ENCODE measurements at places on chromosomes 12 and 14. TPM values are rescaled to one million over a fixed set of nuclear protein-coding genes. Genes with fewer than 3 reads are reported as not detected.

Gene CD4
- total RNA-seq: 14.1 TPM

Gene SRGAP1
- total RNA-seq: 0.07 TPM

Gene AKAP6
- total RNA-seq: 1.4 TPM

Gene HNF1A
- not detected for total RNA-seq

Gene TAS2R19
- total RNA-seq: 1.4 TPM

Gene CRACR2A
- 24.7 TPM for total RNA-seq

Gene TBX3
- total RNA-seq: not detected

Gene DTX1
- total RNA-seq: 2.9 TPM

Gene LALBA
- total RNA-seq: not detected

Gene KRT4
- 0.11 TPM for total RNA-seq

DNA sequence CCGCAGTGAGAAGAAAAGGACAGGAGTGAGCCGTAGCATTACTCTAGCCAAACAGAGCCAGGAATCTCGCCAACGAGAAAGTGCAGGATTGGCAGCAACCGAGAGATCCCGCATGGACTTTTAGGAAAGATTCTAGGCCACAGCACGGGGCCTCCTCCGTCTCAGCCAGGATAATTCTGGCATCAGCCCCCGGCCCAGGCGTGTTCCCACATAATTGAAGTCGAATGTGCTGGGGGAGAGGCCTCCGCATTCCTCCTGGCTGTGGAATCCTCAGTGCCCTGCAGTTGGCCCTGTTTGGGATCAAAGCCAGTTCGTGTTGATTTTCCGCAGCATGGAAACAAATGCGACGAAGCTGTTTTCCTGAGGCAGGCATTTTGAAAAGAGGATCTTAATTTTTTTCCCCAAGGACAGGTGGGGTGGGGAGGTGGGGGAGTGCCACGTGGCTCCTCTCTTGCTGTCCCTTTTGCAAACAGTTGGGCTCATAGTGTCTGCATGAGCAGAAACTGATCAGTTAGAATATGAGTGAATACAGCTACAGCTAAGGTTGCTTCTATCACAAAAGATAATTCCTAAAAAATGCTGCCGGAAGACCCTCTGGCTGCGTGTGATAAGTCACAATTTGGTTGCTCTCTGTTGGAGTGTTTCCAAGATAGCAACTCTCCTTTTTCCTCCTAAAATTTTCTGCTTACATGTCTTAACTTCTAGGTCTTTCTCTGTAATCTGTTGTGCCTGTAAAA, 37.3 kb upstream of the ATXN2 start:
- peaks cover 4% of the 10 kb centered on the region for H3K36me3 ChIP-seq
- peaks cover 2% of the 10 kb centered on the region for H3K4me1 ChIP-seq
- no peak overlapping the region for H3K27ac ChIP-seq
- no peak for DNase-seq
- H3K4me3 ChIP-seq: no peak overlapping the region
- no peaks in the 10 kb centered on the region for H3K27me3 ChIP-seq

GRCh38 chr12:43029971-43030370, 440.4 kb upstream of the PRICKLE1 start:
- no peak for DNase-seq
- H3K27ac ChIP-seq: no peak overlapping the region
- no peak overlapping the region for H3K4me3 ChIP-seq
- H3K36me3 ChIP-seq: no peaks in the 10 kb centered on the region

DNA sequence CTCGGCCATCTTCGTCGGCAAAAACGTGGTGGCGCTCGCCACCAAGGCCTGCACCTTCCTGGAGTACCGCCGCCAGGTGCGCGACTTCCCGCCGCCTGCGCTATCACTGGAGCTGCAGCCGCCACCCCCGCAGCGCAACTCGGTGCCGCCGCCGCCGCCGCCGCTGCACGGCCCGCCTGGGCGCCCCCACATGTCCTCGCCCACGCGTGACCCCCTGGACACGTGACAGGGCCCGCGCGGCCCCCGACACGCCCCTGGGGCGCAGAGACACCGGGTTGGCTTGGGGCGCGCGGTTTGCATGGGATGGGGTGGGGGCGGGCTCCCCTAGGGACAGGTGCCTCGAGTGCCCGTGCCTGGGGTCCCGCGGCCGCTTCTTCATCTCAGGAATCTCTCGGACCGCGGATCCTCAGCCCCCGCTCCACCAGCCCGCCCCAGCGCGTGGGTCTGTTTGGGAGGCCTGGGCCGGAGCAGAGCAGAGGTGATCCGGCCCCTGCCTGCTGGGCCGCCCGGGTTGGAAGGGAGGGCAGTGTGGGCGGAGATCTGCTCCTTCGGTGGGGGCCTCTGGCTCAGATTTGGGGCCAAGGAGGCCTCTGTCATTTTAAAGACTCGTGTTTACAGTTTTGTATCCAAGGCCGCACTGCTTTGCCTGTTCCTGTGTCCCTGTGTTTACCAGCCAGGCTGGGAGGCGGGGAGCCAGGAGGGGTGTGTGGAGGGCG, 3.3 kb downstream of the TMEM121 start:
- H3K4me1 ChIP-seq: peaks cover 17% of the 10 kb centered on the region
- peak overlapping the region; percentile 83 for H3K4me3 ChIP-seq
- H3K27me3 ChIP-seq: no peaks in the 10 kb centered on the region
- peak overlapping the region; percentile 93 for H3K27ac ChIP-seq
- H3K36me3 ChIP-seq: peaks cover 10% of the 10 kb centered on the region
- DNase-seq: peak; percentile 70

DNA sequence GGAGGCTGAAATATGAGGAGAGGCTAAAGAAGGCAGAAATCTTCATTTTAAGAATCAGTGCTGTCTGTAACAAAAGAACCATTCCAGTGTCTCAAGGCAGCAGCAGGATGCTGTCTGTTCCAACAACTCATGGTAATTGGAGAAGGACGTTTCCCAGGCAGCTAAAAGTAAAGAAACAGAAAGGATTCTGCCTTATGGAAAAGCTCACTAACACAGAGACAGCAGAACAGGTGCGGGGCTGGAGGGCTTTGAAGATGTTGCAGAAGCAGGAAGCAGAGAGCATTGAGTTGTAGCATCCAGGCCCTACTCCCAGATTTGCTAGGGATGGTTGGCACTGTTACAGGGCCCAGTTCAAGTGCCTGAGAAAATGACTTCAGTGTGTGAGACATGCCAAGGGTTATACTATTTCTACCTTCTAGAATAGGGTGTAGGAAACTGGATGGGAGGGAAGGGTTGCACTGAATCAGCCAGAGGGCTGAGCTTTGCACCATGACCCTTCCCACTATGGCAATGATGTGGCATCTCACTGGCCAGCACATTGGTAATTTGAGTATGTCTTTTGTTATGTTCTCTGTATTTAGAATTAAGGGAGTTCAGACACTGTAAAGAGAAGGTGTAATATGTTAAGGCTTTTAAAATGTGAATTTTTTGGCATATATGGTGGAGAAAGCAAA, 160.0 kb upstream of the FBXO33 start:
- no peaks in the 10 kb centered on the region for H3K27me3 ChIP-seq
- H3K4me1 ChIP-seq: no peaks in the 10 kb centered on the region
- H3K27ac ChIP-seq: no peak overlapping the region

DNA sequence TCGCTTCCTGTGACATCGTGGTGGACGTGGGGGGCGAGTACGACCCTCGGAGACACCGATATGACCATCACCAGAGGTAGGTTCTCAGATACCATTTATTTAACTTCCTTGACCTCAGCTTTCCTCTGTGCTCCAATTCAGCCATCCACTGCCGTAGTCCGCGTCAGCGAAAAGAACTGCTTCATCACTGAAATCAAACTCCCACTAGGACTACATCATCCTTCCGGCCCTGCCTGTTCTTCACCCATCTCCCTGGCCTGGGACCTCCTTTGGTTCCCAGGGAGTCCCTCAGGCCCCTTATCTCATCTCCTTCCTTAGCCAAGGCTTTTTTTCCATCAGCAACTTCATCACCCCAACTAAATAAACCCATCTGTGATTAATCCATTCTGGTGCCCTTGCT, 692 bp downstream of the MYG1 start:
- H3K27ac ChIP-seq: peak overlapping the region; percentile 91
- peak overlapping the region; percentile 90 for H3K4me3 ChIP-seq
- peaks cover 59% of the 10 kb centered on the region for H3K4me1 ChIP-seq
- no peaks in the 10 kb centered on the region for H3K27me3 ChIP-seq
- peak; percentile 19 for DNase-seq

DNA sequence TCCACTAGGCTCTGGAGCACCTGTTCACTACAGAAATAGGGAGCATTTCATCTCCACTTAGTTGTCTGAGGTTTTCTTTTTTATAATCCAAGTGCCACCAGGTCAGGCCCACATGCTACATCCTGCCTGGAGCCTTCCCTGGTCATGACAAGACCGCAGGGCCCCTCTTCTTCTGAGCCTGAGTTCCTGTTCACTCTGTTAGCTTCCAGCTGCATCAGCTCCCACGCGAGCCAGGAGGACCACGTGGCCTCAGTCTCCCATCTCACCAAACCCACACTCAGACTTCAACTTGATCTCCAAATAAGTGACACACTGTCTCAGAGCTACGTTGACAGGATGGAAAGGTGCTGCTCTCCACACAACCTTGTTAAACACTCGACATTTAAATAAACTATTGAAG, 21.0 kb downstream of the RIMBP2 start:
- no peaks in the 10 kb centered on the region for H3K36me3 ChIP-seq
- H3K4me3 ChIP-seq: no peak overlapping the region
- no peaks in the 10 kb centered on the region for H3K4me1 ChIP-seq
- DNase-seq: no peak
- H3K27ac ChIP-seq: no peak overlapping the region

- H3K27me3 ChIP-seq: peaks cover 1% of the 10 kb centered on the region
- no peak overlapping the region for H3K4me3 ChIP-seq
- H3K27ac ChIP-seq: no peak overlapping the region
- peaks cover 2% of the 10 kb centered on the region for H3K4me1 ChIP-seq
- no peaks in the 10 kb centered on the region for H3K36me3 ChIP-seq
Measured at GRCh38 chr12:27653661-27654060, 42.6 kb upstream of the REP15 start.

DNA sequence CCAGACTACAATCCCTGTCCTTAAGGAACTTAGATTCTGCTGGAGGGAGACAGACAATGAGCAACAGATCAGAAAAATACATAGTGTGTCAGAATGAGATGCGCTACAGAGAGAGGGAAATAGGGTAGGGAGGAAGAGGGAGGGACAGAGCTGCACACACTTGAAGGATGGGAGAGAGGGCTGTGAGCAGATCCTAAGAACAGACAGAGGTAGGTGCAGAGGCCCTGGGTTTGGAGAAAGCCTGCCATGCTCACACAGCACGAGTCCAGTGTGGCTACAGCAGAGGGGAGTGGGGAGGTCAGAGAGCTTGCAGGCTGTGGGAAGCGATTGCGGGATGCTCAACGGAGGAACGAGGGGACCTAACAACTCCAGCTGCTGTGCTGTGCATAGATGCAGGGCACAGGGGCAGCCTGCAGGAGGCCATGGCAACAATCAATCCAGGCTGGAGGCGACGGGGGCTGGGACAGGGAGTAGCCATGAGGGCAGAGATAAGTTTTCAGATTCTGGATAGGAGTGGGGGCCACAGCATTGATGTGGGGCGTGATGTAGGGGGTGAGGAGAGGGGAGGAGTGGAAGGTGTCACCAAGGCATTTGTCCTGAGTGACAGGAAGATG, 20.7 kb downstream of the FAIM2 start:
- no peaks in the 10 kb centered on the region for H3K4me1 ChIP-seq
- peaks cover 3% of the 10 kb centered on the region for H3K27me3 ChIP-seq
- H3K4me3 ChIP-seq: no peak overlapping the region
- H3K36me3 ChIP-seq: no peaks in the 10 kb centered on the region
- H3K27ac ChIP-seq: no peak overlapping the region
- no peak for DNase-seq

DNA sequence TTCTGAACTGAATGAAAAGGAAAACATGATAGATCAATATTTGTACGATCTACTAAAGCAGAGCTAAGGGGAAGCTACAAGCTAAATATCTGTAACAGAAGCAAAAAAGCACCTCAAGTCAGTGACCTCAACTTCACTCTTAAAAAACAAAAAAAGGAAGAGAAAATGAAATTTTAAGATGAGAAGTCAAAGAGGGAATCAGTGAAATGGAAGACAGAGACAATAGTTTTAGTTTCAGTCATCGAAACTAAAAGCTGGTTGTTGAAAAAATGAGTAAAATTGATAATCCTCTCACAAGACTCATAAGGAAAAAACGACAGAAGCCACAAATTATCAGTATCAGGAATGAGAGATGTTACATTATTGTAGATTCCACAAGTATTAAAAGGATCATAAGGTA, 11.9 kb upstream of the SLC2A13 start:
- DNase-seq: no peak
- H3K4me3 ChIP-seq: no peak overlapping the region
- H3K27ac ChIP-seq: no peak overlapping the region
- H3K36me3 ChIP-seq: no peaks in the 10 kb centered on the region
- peaks cover 15% of the 10 kb centered on the region for H3K27me3 ChIP-seq

GRCh38 chr12:52493172-52493571, at the start of gene KRT6A:
Gene KRT6A (minus strand): TSS chr12:52493257. CDS start chr12:52493188, 69 bp downstream.
- no peak for DNase-seq
- H3K4me3 ChIP-seq: no peak within 1 kb of the TSS
- H3K27me3 ChIP-seq: peaks cover 30% of the 10 kb centered on the region
- H3K36me3 ChIP-seq: no peaks in the 10 kb centered on the region

GRCh38 chr12:26523708-26524150, 309.3 kb downstream of the ITPR2 start:
- no peak overlapping the region for H3K27ac ChIP-seq
- H3K4me3 ChIP-seq: no peak overlapping the region
- DNase-seq: no peak
- peaks cover 33% of the 10 kb centered on the region for H3K36me3 ChIP-seq
- peaks cover 15% of the 10 kb centered on the region for H3K4me1 ChIP-seq

DNA sequence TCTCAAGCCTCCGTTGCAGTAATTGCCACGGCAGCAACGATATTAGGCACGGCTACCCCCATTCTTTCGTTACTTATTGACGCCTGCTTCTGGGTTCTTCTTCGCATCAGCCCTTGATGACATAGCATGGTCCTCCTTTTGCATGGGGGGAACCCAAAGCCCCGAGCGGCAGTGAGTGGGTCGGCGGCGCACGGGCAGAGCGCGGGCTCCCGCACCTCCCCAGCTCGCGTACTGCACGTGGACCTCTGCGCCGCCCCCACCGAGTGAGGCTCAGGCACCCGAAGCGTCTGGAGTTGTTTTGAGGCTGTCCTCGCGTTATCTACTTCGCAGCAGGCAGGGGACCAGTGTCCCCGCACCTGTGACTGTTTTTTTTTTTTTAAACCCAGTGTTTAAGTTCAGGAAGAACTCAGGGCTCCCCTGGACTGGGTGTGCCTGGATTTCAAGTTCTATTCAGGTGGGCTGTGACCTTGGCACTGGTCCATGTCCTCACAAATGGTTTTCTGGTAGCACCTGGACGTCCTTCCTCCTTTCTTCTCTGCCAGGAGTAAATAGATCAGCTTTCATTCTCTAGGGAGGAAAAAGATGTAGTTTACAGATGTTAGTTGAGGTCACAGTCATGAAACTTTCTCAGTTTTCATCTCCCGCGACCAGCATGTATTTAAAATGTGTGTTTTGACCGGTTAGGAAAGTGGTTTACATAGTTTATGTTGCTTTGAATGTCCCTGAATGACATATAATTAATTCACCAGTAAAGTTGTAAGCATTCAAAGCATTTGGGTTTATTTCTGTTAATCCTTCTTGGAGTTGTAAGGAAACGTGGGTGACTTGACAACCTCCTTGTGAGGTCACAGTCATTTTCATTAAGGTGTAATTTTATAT, 1.4 kb upstream of the FOXN4 start:
- H3K27me3 ChIP-seq: peaks cover 53% of the 10 kb centered on the region
- H3K27ac ChIP-seq: no peak overlapping the region
- H3K36me3 ChIP-seq: no peaks in the 10 kb centered on the region
- H3K4me1 ChIP-seq: peaks cover 9% of the 10 kb centered on the region
- DNase-seq: peak; percentile 23

- no peak overlapping the region for H3K4me3 ChIP-seq
- H3K27me3 ChIP-seq: no peaks in the 10 kb centered on the region
- peaks cover 4% of the 10 kb centered on the region for H3K4me1 ChIP-seq
Measured at GRCh38 chr14:23530375-23531055, 21.1 kb downstream of the ZFHX2 start.
